ENCODE measurements at places on chromosomes 7 and 10. TPM values are rescaled to one million over a fixed set of nuclear protein-coding genes. Genes with fewer than 3 reads are reported as not detected.
A peak's percentile ranks its signal among the peaks of the same experiment; 100 is the strongest.

The C10orf71 gene
- total RNA-seq: not detected

The VSTM4 gene
- total RNA-seq: 0.50 TPM

The UBE3C gene
- 95.4 TPM for total RNA-seq

The PHYHIPL gene
- not detected for total RNA-seq

The TMEM213 gene
- total RNA-seq: not detected

The DGKB gene
- total RNA-seq: not detected

The LIPJ gene
- total RNA-seq: not detected

The SEPTIN14 gene
- total RNA-seq: not detected

The HPS6 gene
- total RNA-seq: 22.7 TPM

The TRIM74 gene
- 2.1 TPM for total RNA-seq

The INA gene
- total RNA-seq: 0.92 TPM

The GRM3 gene
- not detected for total RNA-seq

DNA sequence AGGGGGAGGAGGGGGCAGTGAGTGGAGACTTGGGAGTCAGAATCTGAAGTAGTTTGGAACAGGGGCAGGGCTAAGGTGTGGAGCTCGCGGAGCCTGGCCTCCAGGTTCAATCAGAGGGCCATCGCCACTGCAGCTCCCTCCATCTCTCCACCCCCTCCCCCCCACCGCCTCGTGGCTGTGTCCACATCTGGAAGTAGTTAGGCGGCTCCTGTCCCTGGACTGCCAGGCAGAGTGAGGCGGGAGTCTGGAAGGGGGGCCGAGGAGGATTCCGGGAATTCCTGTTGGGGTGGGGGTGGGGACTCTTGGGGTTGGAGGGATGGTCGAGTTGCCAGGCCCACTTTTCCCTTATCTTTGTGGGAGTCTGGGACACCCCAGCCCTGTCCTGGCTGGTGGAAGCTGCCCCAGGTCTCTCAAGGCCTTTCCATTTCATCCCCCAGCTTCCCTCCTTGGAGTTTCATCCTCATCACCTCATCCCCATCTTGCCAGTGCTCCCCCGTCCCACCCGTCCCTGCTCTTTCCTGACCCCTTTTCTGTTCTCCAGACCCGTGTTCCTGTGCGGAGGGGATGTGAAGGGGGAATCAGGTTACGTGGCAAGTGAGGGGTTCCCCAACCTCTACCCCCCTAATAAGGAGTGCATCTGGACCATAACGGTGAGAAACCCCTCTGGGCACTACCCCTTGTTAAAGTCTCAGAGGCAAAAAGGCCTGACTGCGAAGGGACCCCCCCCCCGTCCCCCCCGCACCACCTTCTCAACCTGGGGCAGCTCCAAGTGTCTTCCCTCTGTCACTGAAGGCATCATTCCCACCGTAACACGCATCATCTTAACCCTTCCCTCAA lies 944 bp downstream of the PCOLCE start:
- no peak for DNase-seq

GRCh38 chr10:26857991-26858706 lies 2.6 kb downstream of the ABI1 start:
- DNase-seq: no peak

- no peak for DNase-seq
Measured at GRCh38 chr7:159147687-159148086, 3.0 kb upstream of the VIPR2 start.

DNA sequence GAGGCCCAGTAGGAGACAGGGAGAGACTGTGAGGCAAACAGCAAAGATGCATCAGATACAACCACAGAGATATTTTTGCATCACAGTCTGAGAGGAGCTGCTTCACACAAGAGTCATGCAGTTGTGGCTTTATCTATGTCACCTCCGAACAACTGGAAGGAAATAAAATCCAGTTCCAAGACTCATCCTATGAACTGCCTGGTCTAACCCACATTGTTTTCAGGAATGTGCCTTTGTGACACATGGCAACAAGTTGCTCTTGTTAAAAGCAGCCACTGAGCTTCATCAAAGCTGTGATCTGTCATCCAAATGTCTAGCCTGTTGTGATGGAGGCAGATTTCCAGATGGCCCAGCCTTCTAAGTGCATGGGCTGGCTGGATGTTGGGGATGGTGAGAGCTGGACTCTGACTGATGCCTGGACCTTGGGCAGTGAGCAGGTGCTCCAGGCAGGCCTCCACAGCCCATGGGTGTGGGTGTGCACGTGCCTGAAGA lies 255.0 kb downstream of the BMPER start:
- no peak for DNase-seq

DNA sequence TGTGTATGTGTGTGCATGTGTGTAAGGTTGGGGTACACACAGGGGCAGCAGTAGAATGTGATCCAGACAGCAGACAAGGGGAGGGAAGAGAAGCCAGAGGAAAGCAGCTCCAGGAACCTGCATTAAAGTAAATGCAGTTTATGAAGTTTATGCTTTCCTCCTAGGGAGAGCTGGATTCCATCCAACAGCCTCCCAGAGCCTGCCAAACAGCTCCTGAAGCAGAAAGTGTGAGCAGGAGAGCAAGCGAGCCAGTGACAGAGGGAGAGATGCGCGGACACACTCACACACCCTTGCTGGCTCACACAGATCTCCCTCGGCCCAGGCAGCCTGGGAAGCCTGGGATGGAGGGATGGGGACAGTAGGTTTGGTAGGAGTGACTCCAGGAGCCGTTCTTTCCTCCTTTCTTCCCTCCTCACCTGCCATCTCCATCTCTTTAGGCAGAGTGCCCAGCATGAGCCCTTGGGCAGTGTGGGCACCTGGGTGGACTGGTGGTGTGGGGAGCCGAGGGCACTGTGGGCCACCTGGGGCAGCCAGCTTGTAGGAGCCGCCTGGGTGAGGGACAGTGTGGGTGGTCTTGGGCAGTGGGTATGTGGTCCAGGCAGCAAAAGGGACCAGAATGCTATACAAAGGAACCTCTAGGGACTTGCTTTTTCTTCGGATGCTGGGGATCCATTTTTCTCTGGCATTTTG lies 46.1 kb downstream of the PAX2 start:
- DNase-seq: no peak

GRCh38 chr10:33703501-33704213 lies 369.2 kb upstream of the NRP1 start:
- no peak for DNase-seq

- DNase-seq: no peak
Measured at GRCh38 chr7:135773464-135773863, 24.9 kb upstream of the FAM180A start.

DNA sequence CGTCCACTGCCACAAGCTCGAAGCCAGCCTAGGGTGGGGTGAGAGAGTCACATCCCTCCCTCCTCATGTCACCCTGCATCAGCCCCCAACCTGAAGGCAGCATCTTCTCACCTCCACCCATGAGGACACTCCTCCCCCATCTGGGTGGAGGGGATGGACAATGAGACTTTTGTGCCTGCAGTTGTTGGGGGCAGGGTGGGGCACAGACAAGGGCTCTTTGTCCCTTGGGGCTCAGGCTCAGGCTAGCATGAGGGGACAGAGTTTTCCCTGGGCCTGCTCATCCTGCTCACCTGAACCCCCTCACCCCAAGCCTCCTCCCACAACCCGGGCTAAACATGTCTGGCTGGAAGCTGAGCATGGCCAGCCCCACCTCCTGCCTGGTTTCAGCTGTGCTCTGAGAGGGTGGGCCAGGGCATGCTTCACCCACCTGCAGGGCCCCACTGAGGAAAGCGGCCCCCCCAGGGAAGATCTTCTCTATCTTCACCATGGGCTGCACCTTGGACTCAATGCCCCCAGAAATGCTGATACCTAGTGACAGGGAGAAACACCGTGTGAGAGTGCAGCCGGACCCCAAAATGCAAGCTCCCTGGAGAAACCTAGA lies 9.3 kb downstream of the LZTS2 start:
- DNase-seq: no peak

DNA sequence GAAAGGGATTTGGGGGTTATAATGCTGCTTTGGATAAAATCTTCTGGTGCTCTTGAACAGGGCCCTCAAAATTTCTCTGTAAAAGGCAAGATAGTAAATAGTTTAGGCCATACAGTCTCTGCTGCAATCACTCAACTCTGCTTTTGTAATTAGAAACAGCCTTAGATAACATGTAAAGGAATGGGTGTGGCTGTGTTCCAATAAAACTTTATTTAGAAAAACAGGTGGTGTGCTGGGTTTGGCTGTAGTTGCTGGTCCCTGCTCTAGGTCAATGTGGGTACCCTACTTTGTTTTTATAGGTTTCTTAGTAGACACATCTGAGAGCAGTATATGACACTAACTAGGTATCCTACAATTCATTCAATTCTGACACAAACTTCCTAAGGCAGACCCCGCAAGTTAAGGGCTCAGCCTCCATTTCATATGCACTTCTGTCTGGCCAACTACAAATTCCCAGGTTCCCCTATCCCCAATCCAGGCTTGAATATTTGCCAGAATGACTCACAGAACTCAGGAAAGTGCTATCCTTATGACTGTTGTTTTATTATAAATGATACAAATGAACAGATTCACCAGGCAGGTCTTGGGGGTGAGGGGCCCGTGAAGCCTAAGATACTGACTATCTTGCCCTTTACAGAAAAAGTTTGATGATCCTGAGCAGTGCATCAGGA lies 349.9 kb downstream of the RPS24 start:
- DNase-seq: no peak

DNA sequence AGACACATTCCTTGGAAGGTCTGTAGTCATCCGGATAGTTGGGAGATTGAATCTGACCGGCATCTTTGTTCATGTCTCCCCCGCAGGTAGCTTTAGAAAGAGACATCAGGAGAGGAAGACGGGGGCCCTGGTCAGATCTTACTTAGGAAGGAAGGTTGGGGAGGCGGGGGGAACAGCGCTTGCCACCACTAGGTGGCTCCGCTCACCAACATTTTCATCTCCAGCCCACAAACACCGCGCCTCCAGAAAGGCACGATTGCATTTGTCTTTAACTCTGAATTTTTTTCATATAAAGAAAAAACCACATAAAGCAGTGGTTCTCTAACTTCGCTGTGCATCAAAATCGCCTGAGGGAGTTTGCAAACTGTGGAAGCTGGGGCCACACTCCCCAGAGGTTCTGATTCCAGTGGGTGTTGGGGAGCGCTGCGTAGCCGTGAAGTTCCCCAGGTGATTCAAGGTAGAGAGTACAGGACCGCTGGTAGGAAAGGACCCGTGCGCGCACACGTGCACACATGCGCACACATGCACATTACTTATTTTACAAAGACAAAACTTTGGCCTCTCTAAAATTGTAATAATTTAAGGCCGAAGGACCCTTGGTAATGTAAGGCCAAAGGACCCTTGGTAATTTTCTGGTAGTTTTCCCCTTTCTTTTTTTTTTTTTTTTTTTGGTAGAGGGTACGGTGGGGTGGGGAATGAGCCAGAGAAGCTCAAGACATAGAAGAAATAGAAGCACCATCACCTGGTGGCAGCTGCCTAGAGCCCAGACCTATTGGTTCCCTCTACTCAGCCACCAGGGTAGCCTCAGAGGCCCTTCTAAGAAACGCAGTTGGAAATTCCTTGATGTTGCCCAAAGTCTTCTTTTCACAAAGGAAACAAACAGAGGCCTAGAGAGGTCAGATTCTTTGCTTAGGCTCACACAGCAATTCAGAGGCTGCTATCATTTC lies 37.4 kb upstream of the OPALIN start:
- DNase-seq: peak; percentile 84

GRCh38 chr10:85597006-85597405 lies 769.6 kb downstream of the GRID1 start:
- no peak for DNase-seq

DNA sequence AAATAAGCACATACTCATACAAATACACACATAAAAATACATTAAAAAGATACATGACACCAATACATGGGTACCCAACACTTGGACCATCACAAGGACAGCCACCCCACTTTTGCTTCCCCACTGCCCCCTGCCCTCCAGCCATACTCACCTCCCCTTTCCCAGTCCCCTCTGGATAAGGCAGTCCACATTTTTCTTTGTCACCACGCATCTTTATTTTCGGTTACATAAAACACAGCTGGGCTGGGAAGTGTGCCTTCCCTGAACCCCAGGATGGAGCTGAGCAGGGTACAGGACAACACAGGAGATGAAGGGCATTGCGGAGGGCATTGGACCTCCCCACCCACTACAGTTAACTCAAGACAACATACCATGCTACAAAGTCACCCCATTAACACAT lies 1.1 kb upstream of the HOXA3 start:
- DNase-seq: no peak

DNA sequence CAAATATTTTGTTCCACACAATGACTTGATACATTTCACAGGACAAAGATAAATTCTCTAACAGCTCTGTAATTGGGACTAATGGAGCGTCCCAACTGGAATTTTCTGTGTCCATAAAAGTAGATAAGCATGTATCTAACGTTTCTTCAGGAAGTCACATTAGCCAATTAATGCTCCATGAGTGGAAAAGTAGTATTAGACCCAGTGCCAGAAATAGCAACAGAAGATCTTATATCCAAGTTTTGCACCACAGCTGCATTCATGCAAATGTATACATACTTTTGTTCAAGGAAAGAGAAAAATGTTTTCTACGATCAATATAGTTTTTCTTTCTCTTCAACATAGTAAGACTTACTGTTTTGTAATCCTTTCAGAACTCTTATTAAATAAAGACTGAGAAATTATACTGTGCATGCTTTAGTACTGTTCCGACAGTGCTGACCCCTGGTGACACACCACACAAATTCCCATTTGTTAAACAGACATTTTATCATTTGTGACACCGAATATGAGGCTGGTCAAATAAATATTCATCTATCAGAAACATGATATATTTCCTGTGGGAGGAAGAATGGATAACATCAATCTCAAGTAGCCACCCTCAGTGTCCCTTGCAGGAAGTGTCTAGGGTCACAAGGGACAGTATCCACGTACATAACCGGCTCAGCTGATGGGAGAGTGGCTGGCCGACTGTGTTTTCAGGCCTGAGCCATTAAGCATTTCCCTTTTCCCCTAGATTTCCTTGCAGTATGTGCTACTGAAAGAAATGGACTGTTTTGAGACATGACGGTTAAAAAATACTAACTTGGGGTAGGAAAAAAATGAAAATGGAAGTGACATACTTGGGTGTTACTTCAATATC lies 102.1 kb upstream of the RSU1 start:
- no peak for DNase-seq

- peak; percentile 79 for DNase-seq
Measured at GRCh38 chr7:74236284-74236683, 17.9 kb downstream of the RFC2 start.

GRCh38 chr7:112987171-112987570 lies 99.5 kb downstream of the GPR85 start:
- DNase-seq: no peak

DNA sequence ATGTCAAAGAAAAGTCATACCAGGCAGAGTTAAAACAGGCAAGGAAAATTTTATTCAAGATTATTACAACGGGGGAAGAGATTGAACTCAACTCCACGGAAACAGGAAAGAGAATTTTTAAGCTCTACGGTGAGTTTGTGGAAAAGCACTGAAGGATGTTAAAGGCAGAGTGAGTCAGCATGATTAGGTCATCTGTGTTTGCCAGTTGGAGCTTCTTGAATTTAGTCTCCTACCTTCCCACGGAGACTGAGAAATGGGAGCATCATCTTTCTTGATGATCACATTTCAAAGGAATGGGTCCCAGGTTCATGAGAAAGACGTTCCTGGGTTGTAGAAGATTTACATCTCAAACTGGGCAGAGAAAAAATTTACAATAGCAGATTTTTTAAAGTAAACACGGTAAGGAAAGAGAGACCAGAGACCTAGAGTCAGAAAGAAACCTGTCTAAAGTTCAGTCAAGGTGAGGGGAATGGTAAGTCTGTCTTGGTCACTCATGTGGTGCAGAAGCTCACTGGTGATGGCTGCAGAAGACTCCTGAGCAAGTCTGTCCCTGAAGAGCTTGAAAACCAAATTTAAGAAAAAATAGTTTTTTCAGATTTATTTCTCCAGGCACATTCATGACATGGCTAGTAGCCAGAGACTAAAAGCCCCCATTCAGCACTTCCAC lies 516.9 kb upstream of the LRRN3 start:
- no peak for DNase-seq

- DNase-seq: no peak
Measured at GRCh38 chr10:77899690-77900089, 26.9 kb downstream of the DLG5 start.
